SJSA1 (cell line): ENCODE measurements at places on chromosomes 1 and 21. TPM values are rescaled to one million over a fixed set of nuclear protein-coding genes. Genes with fewer than 3 reads are reported as not detected.

Gene CRNN
- total RNA-seq: 0.16 TPM in 1 of 2 replicates, not detected in the other

Gene RGS8
- total RNA-seq: 0.37 TPM in 1 of 2 replicates, not detected in the other

Gene SPRR1B
- not detected in 2 replicates for total RNA-seq

GRCh38 chr1:56313560-56313959, 265.8 kb downstream of the PLPP3 start:
- no peaks in the 10 kb centered on the region for H3K27me3 ChIP-seq
- H3K36me3 ChIP-seq: no peaks in the 10 kb centered on the region
- DNase-seq: no peak
- H3K4me1 ChIP-seq: peaks cover 8% of the 10 kb centered on the region

Gene COA6
- 41.6 and 48.1 TPM in 2 replicates for total RNA-seq

Gene DIO1
- not detected in 2 replicates for total RNA-seq

DNA sequence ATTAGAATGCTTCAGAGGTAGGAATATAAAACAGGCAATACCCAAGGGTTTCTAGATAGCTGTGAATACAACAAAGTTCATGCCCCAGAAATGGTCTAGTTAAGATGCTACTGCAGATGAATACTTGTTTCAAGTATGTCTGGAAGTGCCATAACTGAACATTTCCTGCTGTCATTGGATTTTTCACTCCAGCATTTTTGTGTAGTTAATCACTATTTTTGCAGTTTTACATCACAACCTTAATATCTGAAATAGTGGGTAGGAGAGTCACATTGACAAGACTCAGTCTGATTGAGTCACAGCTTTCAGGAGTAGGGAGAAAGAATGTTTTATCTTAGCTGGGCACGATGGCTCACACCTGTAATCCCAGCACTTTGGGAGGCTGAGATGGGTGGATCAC, 126.4 kb upstream of the C1orf21 start:
- H3K27ac ChIP-seq: no peak overlapping the region
- no peak for DNase-seq
- peaks cover 8% of the 10 kb centered on the region; the same call in 1 of the 2 replicates for H3K4me1 ChIP-seq

- H3K27me3 ChIP-seq: no peaks in the 10 kb centered on the region
- DNase-seq: no peak
- H3K27ac ChIP-seq: no peak overlapping the region
Measured at GRCh38 chr1:237756304-237756967, 134.3 kb downstream of the ZP4 start.

- no peak overlapping the region for H3K4me3 ChIP-seq
- no peaks in the 10 kb centered on the region for H3K4me1 ChIP-seq
- peaks cover 19% of the 10 kb centered on the region for H3K27me3 ChIP-seq
- no peaks in the 10 kb centered on the region for H3K36me3 ChIP-seq
- DNase-seq: no peak
Measured at GRCh38 chr1:2073382-2074230, 23.4 kb downstream of the PRKCZ start.

GRCh38 chr1:234586304-234586703, 23.7 kb downstream of the IRF2BP2 start:
- H3K4me3 ChIP-seq: no peak overlapping the region
- no peaks in the 10 kb centered on the region for H3K36me3 ChIP-seq

GRCh38 chr1:16209847-16210407, 2.5 kb downstream of the ARHGEF19 start:
- H3K36me3 ChIP-seq: no peaks in the 10 kb centered on the region
- DNase-seq: no peak
- no peak overlapping the region for H3K4me3 ChIP-seq
- no peak overlapping the region for H3K27ac ChIP-seq

Gene LTN1
- total RNA-seq: 23.5 and 31.0 TPM in 2 replicates

GRCh38 chr1:204287466-204287891, 72.2 kb downstream of the PLEKHA6 start:
- no peaks in the 10 kb centered on the region for H3K27me3 ChIP-seq
- peak; percentile 10 for DNase-seq
- no peak overlapping the region for H3K4me3 ChIP-seq
- peaks cover 18% of the 10 kb centered on the region for H3K4me1 ChIP-seq
- no peaks in the 10 kb centered on the region for H3K36me3 ChIP-seq

Gene CCDC17
- total RNA-seq: 0.34 TPM in 1 of 2 replicates, not detected in the other

- peaks cover 5% of the 10 kb centered on the region for H3K4me1 ChIP-seq
- no peaks in the 10 kb centered on the region for H3K36me3 ChIP-seq
- no peak overlapping the region for H3K4me3 ChIP-seq
- no peak for DNase-seq
- no peaks in the 10 kb centered on the region for H3K27me3 ChIP-seq
- H3K27ac ChIP-seq: no peak overlapping the region
Measured at GRCh38 chr1:14648896-14649855, 50.7 kb downstream of the KAZN start.

Gene LRRC39
- total RNA-seq: 0.13 TPM in 1 of 2 replicates, not detected in the other

GRCh38 chr1:59856725-59857338, 42.1 kb downstream of the HOOK1 start:
- DNase-seq: no peak
- H3K27me3 ChIP-seq: no peaks in the 10 kb centered on the region
- H3K4me3 ChIP-seq: no peak overlapping the region
- H3K27ac ChIP-seq: no peak overlapping the region
- no peaks in the 10 kb centered on the region for H3K36me3 ChIP-seq

DNA sequence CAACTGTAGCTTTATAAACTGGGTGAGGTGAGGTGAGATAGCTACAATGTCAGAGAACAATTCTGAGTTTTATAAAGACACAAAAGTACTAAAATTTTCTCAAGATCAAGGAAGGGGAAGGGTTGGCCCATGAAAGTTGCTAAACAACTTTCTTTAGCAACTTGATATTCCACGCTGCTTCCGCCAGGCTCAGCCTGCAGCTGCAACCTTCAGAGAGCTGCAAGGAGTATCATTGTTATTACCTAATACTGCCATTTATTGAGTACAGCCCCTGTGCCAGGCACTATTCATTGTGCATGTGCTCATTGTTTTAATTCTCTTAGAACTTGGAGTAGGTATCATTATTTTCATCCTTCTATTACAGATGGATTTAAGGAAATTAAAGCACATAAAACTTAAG, 34.1 kb upstream of the SUCO start:
- DNase-seq: no peak
- H3K4me3 ChIP-seq: no peak overlapping the region
- H3K27ac ChIP-seq: no peak overlapping the region
- H3K36me3 ChIP-seq: no peaks in the 10 kb centered on the region
- peaks cover 9% of the 10 kb centered on the region for H3K4me1 ChIP-seq

Gene OR2T29
- not detected in 2 replicates for total RNA-seq

GRCh38 chr1:223041481-223041880, 101.6 kb downstream of the TLR5 start:
- no peak overlapping the region for H3K27ac ChIP-seq
- H3K27me3 ChIP-seq: no peaks in the 10 kb centered on the region
- H3K4me3 ChIP-seq: no peak overlapping the region
- H3K36me3 ChIP-seq: no peaks in the 10 kb centered on the region
- DNase-seq: no peak

DNA sequence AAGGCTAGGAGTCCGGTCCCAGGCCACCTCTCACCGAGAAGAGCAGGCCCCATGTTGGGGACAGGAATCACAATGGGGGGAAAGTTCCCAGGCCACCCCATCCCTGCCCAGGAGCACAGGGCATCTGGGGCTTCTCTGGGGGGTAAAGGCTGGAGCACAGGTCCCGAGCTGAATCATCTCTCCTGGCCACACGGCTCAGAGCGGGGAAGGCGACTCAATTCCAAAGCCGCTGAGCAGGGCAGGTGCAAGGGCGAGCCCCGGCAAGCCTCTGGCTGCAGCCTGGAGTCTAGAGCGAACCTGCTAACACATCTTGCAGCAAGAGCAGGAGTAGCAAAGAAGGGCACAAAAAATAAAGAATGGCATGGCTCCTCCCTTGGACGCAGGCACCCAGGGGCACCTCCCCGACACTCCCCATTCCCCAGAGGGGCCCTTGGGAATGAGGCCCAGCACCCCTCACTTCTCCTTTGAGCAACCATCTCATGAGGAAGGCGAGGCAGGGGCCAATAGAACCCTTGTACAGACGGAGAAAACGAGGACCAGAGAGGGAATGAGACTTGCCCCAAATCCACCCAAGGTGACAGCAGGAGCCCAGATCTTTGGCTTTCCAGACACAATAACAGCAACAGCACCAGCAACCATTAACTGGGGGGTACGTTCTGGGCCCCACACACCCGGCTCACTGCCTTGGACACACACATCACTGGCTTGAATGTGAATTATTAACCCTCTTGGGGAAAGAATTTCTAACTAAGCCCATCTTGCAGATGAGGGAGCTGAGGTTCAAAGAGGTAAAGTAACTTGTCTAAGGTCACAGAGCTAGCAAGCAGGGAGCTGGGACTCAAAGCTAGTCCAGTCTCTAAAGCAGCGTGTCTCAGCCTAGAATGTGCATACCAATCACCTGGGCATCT, 20.7 kb upstream of the ALDH4A1 start:
- H3K4me3 ChIP-seq: no peak overlapping the region
- H3K27ac ChIP-seq: peak overlapping the region; percentile 63
- DNase-seq: no peak
- H3K36me3 ChIP-seq: peaks cover 34% of the 10 kb centered on the region
- peaks cover 51% of the 10 kb centered on the region for H3K4me1 ChIP-seq
- H3K27me3 ChIP-seq: no peaks in the 10 kb centered on the region

- H3K4me3 ChIP-seq: no peak overlapping the region
- H3K36me3 ChIP-seq: no peaks in the 10 kb centered on the region
- DNase-seq: no peak
- no peak overlapping the region for H3K27ac ChIP-seq
Measured at GRCh38 chr1:221302810-221303209, 423.6 kb downstream of the HLX start.

DNA sequence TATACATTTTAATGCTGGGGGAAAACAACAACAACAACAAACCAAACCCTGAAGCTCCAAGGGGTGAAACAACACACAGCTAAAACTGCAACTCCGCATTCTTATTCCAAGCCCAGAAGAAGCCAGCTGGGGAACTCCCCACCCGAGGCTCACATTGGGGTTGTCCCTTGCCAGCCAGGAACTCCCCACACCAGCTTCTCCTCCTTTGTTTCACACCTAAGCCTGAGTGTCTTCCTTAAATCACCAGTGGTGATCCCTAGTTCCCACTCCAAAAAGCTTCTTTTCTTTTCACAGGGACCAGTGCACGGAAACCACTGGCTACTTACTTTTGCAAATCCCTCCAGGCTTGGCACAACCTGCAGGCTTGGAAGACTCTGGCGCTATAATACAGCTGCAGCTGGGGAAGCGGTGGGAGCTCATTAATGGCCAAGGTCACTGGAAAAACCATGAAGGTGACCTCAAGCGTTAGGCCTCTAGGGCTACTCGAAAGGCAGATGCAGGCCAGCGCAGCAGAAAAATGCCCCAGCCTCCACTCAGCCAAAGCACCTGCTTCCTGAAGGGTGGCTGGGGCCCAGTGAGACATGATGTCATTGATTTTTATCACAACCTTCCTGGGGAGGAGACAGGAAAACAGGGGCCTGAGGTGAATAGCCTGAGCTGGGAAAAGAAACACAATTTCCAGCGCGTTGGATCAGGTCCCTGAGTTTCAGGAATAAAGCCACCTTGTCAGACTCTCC, 40.1 kb downstream of the TLR5 start:
- H3K27ac ChIP-seq: no peak overlapping the region
- H3K4me1 ChIP-seq: no peaks in the 10 kb centered on the region
- no peaks in the 10 kb centered on the region for H3K27me3 ChIP-seq
- no peak for DNase-seq
- no peak overlapping the region for H3K4me3 ChIP-seq
- H3K36me3 ChIP-seq: no peaks in the 10 kb centered on the region

DNA sequence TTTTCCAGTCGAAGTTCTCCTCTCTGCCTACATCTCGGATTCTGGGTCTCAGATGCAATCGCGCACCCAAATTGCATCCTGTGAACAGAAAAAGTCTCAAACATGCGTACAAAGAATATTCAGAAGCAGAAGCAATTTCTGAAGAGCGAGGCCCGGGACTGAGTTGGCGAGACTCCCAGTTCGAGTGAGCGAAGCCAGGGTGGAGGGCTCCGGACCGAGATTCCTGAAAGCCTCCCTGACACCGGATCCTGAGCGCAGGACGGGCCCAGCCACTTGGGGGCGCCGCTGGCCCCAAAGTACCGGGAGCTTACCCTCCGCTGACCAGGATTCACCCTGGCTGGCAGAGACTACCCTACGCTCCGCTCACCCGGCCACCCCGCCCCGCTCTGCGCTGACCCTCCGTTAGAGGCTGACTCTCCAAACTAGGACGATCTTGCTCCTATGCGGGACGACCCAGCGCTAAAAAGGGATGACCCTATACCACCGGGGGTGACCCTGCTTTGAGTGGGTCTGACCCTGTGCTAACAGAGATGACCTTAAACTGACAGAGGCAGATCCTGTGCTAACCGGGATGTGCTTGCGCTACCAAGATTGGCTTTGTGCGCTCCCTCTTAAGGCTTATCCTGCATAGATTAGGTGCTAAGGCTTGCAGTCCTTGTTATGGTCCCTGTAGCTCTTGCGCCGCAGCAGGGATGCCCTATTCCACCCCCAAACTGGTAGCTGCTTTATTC, 12.1 kb downstream of the FOXD2 start:
- no peak overlapping the region for H3K27ac ChIP-seq
- no peaks in the 10 kb centered on the region for H3K27me3 ChIP-seq
- H3K4me3 ChIP-seq: no peak overlapping the region

- DNase-seq: no peak
- H3K27me3 ChIP-seq: no peaks in the 10 kb centered on the region
- no peak overlapping the region for H3K4me3 ChIP-seq
- no peaks in the 10 kb centered on the region for H3K36me3 ChIP-seq
Measured at GRCh38 chr1:232179896-232180778, 449.8 kb downstream of the SIPA1L2 start.

- peak overlapping the region; percentile 55 for H3K4me3 ChIP-seq
- peaks cover 18% of the 10 kb centered on the region for H3K4me1 ChIP-seq
- no peak for DNase-seq
- no peaks in the 10 kb centered on the region for H3K36me3 ChIP-seq
- no peaks in the 10 kb centered on the region for H3K27me3 ChIP-seq
Measured at GRCh38 chr1:91501523-91501851, 836 bp downstream of the CDC7 start.

DNA sequence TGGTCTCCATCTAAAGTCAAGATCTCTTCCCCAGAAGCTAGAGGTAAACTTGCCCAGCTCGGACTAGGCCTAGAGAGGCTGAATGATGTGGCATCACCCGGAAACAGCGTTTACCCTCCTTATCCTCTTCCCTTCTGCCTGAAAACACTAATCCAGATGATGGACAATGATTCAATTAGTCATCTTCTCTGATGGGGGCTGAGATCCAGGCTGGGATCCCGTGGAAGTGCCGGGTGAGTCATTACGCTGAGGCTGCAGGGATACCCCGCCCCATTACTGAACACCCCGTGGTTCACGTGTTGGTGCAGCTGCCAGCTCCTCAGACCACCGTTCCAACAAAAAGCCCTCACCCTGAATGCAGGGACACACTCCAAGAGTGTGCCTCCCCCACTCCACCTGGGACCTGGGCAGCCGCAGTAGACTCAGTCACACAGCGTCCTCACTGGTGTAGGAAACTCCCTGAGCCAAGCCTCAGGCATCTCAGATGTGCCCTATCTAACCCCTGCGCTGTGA, 2.0 kb downstream of the S100A6 start:
- peaks cover 40% of the 10 kb centered on the region for H3K4me1 ChIP-seq
- H3K27me3 ChIP-seq: no peaks in the 10 kb centered on the region
- peak overlapping the region; percentile 86 for H3K27ac ChIP-seq
- DNase-seq: peak; percentile 91

GRCh38 chr1:55812281-55812680, 597.1 kb upstream of the USP24 start:
- H3K4me3 ChIP-seq: no peak overlapping the region
- DNase-seq: no peak
- no peaks in the 10 kb centered on the region for H3K4me1 ChIP-seq
- H3K27ac ChIP-seq: no peak overlapping the region
- H3K36me3 ChIP-seq: no peaks in the 10 kb centered on the region

- no peaks in the 10 kb centered on the region for H3K4me1 ChIP-seq
- no peak overlapping the region for H3K4me3 ChIP-seq
- peaks cover 6% of the 10 kb centered on the region for H3K27me3 ChIP-seq
- H3K27ac ChIP-seq: no peak overlapping the region
- H3K36me3 ChIP-seq: no peaks in the 10 kb centered on the region
Measured at GRCh38 chr1:152977614-152978013, 6.3 kb upstream of the SPRR1A start.
